ENCODE measurements at places on chromosomes 6 and 20.

- DNase-seq: peak; percentile 16
These were observed 27.6 kb upstream of the NFATC2 start for GRCh38 chr20:51569815-51570738.

GRCh38 chr6:52162940-52163908 is 23.0 kb upstream of the IL17A start:
- peak; percentile 72 for DNase-seq

DNA sequence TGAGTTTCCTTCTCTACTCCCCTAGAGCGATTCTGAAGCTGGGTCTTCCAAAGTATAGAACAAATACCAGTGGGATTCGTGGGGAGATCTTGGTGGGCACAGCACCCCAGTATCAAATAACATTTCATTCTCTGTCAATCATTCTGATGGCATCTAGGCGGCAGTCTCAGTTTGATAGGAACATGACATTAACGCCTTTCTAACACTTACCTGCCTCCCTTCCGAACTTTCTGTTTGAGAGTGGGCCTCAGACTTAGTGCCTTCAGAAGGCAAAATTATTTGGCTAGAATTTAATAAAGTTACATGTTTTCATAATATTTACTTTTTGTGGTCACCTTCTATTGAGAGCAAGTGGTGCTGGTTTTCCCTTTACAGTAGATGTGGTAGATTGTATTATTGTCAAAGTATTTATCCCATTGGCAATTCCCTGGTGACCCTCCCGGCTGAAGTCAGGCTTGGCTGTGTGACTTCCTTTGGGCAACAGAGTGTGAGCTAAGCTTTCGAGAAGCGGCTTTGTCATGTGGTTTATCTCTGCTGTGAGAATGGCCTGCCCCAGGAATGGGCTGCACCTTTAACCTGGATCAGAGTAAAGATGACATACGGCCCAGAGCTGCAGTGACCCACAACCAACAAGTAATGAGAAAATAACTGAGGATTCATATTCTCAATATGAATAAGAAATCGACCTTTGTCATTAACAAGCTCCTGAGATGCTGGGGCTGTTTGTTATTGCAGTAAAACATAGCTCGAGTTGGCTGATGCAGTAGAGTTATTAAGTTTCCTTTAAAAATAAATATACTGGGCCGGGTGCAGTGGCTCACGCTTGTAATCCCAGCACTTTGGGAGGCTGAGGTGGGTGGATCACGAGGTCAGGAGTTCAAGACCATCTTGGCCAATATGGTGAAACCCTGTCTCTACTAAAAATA is 45.2 kb upstream of the PTPN1 start:
- no peak for DNase-seq

DNA sequence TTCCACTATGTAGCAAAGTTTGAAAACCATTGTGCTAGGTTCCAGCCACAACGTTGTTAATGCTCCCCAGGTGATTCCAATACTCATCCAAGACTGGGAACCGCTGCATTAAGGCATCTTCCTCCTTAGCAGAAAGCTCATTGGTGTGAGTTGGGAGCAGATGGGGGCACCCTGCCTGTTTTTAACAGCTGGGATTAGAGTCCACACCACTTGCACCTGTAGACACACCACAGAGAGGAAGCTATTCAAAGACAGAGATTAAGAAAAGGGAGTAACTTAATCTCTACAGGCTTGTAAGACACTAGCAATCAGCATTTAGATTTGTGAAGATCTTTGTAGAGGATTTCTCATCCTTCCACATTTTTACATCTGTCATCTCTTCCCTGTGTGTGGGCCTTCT is 333.9 kb upstream of the SOX4 start:
- DNase-seq: no peak

- no peak for DNase-seq
These were observed 128.0 kb downstream of the TNFRSF21 start for GRCh38 chr6:47181681-47182080.

DNA sequence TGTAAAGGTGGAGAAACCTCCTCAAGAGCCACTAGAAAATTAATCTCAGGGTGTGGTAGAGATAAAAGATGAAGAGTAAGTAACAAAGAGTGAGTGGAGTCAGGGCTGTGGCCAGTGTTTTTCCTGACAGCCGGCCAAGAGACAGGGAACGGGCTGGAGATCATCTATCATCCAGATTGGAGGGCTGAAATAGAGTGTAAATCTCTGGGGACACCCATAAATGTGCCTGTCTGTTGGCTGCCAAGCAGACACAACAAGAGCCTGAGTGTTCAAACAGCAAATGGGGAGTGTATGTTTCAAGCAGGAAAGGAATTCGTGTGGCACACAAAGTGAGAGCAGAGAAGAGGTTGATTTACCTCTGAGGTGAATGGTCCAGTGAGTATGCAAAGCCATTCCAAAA is 326.4 kb upstream of the KHDRBS2 start:
- no peak for DNase-seq

DNA sequence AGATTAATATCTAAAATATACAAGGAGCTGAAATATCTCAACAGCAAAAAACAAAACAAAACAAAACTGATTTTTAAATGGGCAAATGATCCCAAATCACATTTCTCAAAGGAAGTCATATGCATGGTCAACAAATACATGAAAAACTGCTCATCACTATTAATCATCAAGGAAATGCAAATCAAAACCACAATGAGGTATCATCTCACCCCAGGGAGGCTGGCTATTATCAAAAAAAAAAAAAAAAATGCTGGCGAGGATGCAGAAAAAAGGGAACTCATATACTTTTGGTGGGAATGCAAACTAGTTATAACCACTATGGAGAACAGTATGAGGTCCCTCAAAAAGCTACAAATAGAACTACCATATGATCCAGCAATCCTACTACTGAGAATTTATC is 34.6 kb downstream of the REPS1 start:
- DNase-seq: peak; percentile 71

- no peak for DNase-seq
These were observed 149.5 kb downstream of the TMEM242 start for GRCh38 chr6:157173776-157174175.

DNA sequence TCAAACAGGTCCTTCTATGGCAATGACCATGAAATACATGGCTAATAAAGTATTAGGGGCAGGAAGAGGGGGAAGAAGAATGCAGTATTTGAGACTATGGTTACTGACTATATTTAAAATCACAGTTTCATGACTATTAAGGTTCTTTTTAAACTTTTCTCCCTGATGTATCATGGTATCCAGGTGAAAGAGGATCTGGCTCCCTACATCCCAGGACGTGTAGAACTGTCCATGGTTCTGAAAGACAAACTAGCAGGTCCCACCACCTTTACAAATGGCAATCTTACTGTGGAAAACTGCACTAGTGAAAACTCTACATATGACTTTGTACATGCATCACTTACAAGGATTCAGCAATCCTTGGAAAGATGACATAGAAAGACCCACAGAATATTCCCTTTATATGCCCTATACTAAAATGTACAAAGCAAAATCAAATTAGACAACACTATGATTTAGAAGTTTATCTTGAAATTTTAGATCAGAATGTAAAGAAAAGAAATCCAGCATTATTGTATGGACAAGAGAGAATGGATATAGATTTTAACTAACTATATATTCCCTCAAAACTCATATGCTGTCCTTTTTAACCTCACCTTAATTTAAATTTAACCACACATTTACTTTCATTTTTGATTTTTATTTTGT is 33.5 kb downstream of the RPP21 start:
- peak; percentile 38 for DNase-seq

GRCh38 chr6:4030669-4031068 is 48.3 kb downstream of the FAM217A start:
- DNase-seq: no peak

GRCh38 chr6:148166339-148166968 is 176.2 kb upstream of the SASH1 start:
- DNase-seq: peak; percentile 70

- no peak for DNase-seq
These were observed 275.0 kb upstream of the BMP2 start for GRCh38 chr20:6492271-6493055.

DNA sequence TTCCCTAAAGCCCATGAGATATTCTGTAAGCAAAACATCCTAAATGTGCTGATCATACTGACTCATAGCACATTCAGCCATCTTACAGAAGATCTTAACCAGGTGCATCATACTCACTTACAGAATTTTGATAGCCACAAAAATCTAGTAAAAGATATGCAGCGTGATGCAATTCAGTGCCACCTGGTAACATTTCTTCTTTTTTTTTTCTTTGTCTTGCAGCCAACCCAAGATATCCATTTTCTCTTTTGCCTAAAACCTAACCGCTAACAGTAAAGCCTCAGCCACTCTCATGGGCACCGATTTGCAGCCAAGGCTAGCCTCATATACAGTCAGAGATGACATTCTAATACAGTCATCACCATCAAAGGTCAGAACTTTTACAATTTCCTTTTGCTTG is 293.3 kb downstream of the HACE1 start:
- DNase-seq: peak; percentile 82

- no peak for DNase-seq
These were observed 13.0 kb downstream of the PIM1 start for GRCh38 chr6:37182736-37183590.

DNA sequence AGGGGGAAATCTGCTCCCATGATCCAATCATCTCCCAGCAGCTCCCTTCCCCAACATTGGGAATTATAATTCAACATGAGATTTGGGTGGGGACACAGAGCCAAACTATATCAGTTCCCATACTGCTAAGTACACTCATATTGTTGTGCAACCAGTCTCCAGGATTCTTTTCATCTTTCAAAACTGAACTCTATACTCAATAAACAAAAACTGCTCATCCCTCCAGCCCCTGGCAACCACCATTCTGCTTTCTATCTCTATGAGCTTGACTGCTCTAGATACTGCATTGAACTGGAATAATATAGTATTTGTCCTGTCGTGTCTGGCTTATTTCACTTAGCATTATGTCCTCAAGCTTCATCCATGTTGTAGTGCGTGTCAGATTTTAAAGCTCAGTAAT is 42.9 kb downstream of the STX11 start:
- DNase-seq: no peak

DNA sequence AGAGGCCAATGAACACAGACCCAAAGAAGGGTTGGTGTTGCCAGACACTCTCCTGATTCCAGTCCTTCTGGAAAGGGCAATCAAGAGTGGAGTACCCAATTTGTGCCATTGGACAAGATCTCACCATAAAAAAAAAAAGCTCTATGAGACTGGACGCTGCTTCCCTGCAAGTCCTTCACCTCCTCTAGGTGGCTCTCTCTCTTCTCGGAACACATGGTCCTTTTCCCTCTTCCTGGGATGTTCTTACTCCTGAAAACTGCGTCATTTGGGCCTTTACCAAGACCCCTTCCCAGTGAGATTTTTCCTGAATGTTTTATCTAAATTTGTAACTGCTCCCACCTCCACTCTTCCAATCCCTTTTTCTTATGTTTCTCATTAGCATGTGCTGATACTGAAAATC is 280.8 kb downstream of the FOXA2 start:
- peak; percentile 57 for DNase-seq

GRCh38 chr6:165511807-165512206 is 151.2 kb downstream of the PDE10A start:
- DNase-seq: no peak

DNA sequence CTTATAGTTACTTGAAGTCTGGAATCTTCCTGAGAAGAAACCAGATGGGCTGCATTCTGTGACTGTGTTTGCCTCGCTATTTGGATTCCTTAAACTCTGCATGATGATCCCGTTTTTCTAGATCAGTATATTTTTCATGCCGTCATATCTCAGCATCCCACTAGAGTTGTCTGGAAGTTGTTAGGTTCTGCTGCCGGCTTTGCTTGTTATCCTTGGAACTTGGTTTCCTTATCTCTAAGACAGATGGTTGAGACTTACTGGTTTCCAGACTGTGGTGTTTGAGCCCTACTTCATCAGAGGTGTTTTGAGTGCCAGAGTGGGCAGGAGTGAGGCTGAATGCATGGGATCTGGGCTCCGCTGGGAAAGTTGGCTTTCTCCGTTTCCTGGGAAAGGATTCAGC is 50.3 kb downstream of the CDS2 start:
- DNase-seq: no peak

- no peak for DNase-seq
These were observed 203.8 kb downstream of the ALDH8A1 start for GRCh38 chr6:134746140-134746539.

GRCh38 chr6:119873107-119873506 is 523.5 kb upstream of the MAN1A1 start:
- no peak for DNase-seq

GRCh38 chr6:22536122-22536521 is 33.2 kb upstream of the HDGFL1 start:
- DNase-seq: no peak

DNA sequence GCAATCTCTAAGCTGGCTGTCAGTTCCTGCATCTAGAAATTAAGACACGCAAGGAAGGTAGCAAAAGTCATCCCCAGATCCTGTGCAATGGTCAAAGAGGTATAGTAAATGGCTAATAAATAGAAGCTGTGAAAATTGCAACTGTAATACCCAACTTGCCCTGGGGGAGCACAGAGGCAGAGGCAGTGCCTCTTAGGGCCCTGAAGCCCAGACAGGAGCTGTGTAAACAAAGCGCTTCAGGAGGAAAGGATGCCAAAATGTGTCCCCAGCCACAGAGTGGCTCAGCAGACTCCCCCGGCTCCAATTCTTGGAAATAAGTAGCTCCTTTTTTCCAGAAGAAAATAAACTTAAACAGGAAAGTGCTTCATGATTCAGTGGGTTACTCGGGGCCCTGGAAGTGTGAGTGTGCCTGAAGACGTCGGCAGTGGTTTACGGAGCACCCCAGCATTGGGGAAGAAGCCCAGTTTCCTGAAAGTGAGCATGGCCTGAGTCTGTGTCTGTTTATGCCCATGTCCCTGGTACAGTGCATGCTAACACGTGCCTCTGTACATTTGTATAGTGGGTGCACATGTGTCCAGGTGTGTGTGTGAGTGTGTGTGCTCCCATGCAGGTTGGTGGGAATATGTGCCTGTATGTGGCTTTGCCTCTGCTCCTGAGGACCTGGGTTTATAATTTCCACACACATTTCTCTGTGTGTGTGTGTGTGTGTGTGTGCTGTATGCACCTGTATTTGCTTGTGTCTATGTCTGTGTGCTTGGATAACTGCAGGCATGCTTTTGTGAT is 246.7 kb downstream of the MAFB start:
- DNase-seq: peak; percentile 32

GRCh38 chr6:55033016-55033546 is 141.2 kb upstream of the HCRTR2 start:
- no peak for DNase-seq

GRCh38 chr6:3455147-3455568 is 1.7 kb downstream of the SLC22A23 start:
- peak; percentile 12 for DNase-seq

- DNase-seq: peak; percentile 51
These were observed 148.3 kb downstream of the HACE1 start for GRCh38 chr6:104711371-104711770.

Data from RKO (cell line).